ENCODE measurements at places on chromosomes 16 and 17. TPM values are rescaled to one million over a fixed set of nuclear protein-coding genes. Genes with fewer than 3 reads are reported as not detected.

The APOBR gene
- not detected for total RNA-seq

The CPHXL2 gene
- total RNA-seq = not detected

The C17orf107 gene
- total RNA-seq = 1.9 TPM

The ACE gene
- 7.9 TPM for total RNA-seq

The SMIM36 gene
- total RNA-seq = not detected

The ST6GALNAC1 gene
- not detected for total RNA-seq

The ZNF750 gene
- total RNA-seq = under 0.01 TPM

The IL17C gene
- total RNA-seq = not detected

The KRT17 gene
- total RNA-seq = 15.1 TPM

The CD300LF gene
- not detected for total RNA-seq

The C17orf50 gene
- not detected for total RNA-seq

The CES4A gene
- total RNA-seq = 1.6 TPM

The GGT6 gene
- not detected for total RNA-seq

The CTF1 gene
- 6.1 TPM for total RNA-seq

The UTP4 gene
- total RNA-seq = 17.6 TPM

The CCL5 gene
- total RNA-seq = not detected

The RNU2-1 gene
- total RNA-seq = not detected

The KRT25 gene
- total RNA-seq = not detected

The CAPN15 gene
- 33.5 TPM for total RNA-seq

The CHST4 gene
- total RNA-seq = not detected

The ITGAX gene
- 0.17 TPM for total RNA-seq

The MTSS2 gene
- 37.8 TPM for total RNA-seq

The OR3A2 gene
- 0.50 TPM for total RNA-seq

The GSE1 gene
- total RNA-seq = 29.4 TPM

The TBC1D3H gene
- total RNA-seq = not detected

The KRT20 gene
- not detected for total RNA-seq

The PSMD11 gene
- total RNA-seq = 71.5 TPM

The ZNF469 gene
- total RNA-seq = 3.1 TPM

The IRX5 gene
- not detected for total RNA-seq

The ZG16 gene
- not detected for total RNA-seq

The TP53TG3B gene
- not detected for total RNA-seq

The OTOA gene
- total RNA-seq = 0.17 TPM

The MYOCD gene
- not detected for total RNA-seq

The OR1F1 gene
- total RNA-seq = not detected

The ABCC11 gene
- 0.44 TPM for total RNA-seq

The OR4D1 gene
- total RNA-seq = under 0.01 TPM

The NPIPA7 gene
- 0.15 TPM for total RNA-seq

The MVP gene
- total RNA-seq = 723 TPM

The ZNF423 gene
- 0.99 TPM for total RNA-seq

The AGRP gene
- not detected for total RNA-seq

The RGS11 gene
- 10.6 TPM for total RNA-seq

The ABCC12 gene
- 0.15 TPM for total RNA-seq

The DLX4 gene
- not detected for total RNA-seq

The SLFN14 gene
- not detected for total RNA-seq

The ADAD2 gene
- not detected for total RNA-seq
